ENCODE measurements at places on chromosomes 4 and X.

DNA sequence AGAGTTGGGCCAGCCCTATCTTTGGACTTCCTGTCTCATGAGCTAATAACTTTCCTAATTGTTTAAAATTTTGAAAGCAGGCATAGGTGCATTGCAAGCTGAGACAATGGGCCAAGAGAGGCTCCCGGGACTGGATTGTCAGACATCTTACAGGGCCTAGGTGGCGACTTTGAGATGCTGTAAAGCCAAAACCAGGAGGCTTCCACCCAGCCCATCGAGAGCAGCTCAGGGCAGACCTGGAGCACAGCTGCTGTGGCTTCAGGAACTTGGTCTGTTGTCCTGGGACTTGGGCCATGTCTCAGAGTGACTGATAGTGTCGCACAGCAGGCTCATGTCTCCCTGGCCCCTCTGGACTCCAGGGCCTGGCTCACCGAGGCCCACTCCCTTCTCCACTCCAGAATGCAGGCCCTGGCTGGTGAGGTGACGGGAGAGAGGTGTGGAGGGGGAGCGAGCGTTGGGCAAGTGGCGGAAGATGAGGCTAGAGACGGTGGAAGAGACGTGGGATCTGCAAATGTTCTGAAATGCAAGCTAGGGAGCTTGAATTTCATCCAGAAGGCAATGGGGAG, 24.1 kb upstream of the MTM1 start:
- no peak for DNase-seq

DNA sequence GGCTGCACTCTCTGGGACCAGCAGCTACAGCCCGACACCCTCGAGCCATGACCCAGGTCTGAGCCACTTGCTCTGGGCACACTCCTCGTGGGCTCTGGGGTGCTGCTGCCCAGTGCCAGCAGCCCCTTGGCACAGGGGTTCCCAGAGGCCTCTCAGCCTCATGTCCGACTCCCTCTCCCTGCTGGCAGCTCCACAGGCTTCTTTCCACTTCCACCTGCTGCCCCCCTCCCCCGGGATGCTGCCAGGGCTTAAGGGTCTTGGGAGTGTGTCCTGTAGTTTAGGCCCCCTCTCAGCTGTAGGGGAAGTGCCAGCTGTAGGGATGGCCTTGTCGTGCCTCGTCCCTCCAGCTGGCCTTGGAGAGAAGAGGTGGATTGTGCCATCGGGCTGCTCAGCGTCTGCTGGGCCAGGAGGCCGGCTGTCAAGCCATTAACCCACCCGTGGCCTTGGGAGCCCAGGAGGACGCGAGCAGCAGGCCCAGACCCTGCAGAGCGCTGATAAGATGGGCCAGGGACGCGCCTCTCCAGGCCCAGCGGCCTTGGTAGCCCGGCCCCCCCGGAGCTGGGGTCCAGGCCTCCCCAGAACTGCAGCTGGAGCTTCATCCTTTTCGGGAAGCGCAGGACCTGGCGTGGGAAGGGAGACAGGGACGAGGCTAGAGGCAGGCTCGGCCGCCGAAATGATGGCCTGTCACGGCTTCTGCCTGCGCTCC, 1.0 kb upstream of the USP27X start:
- no peak for DNase-seq

DNA sequence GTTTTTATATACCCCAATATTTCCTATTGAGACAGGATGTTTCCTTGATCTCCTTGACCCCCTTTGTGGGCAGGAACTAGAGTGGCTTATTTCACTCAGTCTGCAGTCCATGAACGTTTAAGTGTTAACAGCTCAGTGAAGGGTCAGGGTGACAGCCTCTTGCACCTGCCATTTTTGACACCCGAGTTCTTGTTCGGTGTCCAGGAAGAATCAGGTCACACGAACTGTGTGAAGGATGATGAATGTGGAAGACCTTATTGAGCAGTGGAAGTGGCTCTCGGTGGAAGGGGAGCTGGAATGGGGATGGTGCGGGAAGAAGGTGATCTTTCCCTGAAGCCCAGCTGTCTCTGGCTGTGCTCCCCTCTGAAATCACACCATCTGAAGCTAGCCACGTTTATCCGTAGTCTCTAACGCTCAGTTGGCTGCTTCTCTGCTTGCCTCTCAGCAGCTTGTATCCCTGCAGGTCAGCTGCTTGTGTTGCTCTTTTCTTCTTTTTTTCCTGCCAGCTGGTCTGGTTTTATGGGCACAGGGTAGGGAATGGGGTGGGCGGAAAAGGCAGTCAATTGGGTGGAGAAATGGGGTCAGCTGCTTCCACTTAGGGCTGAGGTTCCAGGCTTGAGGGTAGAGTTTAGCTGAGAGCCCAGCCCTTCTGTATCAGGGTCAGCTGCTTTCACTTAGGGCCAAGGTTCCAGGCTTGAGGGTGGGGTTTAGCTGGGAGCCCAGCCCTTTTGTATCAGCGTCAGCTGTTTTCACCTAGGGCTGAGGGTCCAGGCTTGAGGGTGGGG, 29.0 kb upstream of the CCNG2 start:
- no peak for DNase-seq

GRCh38 chrX:9340598-9341290, 124.1 kb upstream of the TBL1X start:
- DNase-seq: no peak

DNA sequence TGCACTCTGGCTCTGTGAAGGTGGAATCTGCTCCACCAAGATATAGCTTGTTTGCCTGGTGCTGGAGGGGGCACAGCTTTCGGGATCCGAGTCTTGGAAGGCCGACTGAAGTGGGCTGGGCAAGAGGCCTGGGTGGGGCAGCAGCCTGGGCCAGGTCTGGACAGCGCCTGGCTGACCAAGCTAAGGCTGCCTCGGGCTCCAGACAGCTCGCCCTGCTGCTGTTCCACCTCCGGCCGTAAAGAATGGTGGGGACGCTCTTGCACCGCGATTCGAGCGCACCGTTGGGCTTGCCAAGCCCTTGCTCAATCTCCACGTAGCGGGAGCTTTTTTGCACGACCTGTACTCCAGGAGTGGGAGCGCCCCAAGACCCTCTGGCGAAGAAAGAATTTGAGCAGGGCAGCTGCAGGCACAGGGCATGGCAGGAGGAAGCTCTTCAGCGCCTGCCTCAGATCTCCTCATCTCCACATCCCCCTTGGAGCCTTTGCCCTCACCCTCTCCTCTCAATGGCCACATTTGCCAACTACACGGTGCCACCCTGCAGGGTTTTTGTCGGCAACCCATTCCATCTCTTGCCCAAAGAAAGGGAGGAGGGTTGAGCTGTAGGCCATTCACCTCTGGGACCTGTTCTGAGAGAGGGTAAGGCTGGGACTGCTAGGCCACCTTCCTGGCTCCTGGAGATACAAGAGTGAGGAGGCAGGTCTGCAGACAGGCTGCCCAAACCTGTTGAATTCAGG, 18.9 kb downstream of the CNGA2 start:
- no peak for DNase-seq
